ENCODE measurements at places on chromosomes 2 and 18.

GRCh38 chr2:2174956-2175355 is 156.1 kb downstream of the MYT1L start:
- DNase-seq: peak; percentile 48

DNA sequence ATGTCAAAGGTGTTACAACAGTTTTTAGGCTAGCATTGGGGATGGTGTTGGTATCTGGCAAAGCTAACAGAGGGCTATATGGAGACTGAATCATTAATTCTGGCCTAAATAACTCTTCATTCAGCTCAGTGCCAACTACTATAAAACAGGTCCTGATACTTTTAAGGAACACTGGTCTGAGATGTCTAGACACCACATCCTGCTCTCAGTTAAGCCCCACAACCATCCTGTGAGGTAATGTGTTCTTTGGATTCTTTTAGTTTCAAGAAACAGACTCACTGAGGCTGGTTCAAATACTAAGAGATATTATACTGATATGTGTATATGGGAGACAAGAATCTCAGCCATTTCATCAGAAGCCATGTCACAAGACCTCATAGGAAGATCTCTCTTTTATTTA is 14.2 kb upstream of the HK2 start:
- no peak for DNase-seq

GRCh38 chr2:229489016-229489415 is 217.9 kb upstream of the PID1 start:
- DNase-seq: no peak

DNA sequence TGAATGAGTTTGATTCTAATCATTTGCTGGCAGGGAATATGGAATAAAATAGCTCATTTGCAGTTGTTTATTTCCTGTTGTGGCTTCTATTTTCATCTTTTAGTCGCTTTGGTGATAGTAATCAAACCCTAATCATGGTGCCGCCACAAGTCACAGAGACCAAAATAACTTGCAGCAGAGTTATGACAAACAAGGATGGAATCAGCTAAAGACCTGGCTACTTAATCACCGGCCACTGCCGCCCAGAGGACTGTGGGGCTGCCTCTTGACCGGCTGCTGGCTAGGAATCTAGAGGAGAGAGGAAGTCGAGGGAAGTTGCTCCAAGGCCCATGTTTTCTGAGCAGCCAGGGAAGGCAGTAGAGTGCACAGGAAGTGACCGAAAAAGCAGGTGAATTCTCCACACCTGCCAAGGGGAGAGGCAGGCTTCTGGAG is 5.1 kb upstream of the SMAD7 start:
- DNase-seq: peak; percentile 26

GRCh38 chr2:228039752-228040534 is 141.5 kb downstream of the SPHKAP start:
- peak; percentile 13 for DNase-seq

- DNase-seq: no peak
Observed at GRCh38 chr2:149098701-149099100, 60.2 kb downstream of the LYPD6B start.

DNA sequence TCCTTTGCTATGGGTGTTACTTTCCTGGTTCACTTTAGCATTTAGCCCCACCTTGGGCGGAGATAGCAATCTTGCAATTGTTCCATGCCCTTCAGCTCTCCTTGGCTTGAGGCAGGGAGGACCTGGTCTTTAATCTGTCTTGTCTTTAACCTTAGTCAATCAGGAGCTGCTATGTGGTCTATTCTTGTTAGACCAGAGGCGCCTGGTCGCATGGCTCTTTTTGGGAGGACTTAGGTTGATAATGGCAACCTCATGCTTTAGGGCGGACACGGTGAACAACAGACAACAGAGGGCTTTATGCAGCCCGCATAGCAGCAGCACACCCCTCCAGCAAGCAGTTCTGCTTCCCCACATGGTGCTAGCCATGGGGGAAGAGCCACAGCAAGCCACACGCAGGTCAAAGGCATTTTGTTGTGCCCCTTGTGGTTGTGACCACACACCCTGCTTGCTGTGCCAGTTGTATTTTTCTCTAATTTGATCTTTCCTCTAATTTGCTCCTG is 17.7 kb upstream of the ZDBF2 start:
- DNase-seq: no peak

GRCh38 chr2:183505911-183506310 is 381.7 kb downstream of the NUP35 start:
- no peak for DNase-seq
